ENCODE measurements at places on chromosomes 1 and 21.

DNA sequence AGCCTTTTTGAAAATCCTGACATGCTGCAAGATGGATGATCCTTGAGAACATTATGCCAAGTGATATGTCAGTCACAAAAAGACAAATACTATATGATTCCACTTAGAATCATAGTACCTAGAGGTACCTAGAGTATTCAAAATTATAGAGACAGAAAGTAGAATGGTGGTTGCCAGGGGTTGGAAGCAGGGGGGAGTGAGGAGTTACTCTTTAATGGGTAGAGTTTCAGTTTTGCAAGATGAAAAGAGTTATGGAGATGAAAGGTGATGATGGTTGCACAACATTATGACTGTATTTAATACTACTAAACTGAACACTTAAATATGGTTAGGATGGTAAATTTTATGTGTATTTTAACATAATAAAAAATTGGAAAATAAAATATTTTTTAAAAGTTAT, 37.9 kb upstream of the PODN start:
- H3K27ac ChIP-seq: no peak overlapping the region
- DNase-seq: no peak
- H3K27me3 ChIP-seq: no peaks in the 10 kb centered on the region
- H3K4me3 ChIP-seq: no peak overlapping the region
- H3K4me1 ChIP-seq: no peaks in the 10 kb centered on the region
- no peaks in the 10 kb centered on the region for H3K36me3 ChIP-seq

DNA sequence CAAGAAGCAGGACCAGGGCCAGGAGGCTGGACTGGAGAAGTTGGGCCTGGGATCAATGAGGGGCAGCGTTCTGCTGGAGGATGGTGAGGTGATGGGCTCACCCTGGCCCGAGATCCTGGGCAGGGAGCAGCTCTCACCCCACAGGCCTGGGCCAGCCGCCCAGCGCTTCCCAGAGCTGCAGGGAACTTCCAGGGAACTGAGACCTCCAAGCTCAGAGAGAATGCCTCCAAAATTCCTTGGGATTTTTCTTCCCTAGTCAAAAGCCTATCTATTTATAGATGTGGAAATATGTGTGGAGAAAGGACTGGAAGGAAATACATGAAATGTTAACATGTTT, 121.2 kb downstream of the SPSB1 start:
- H3K4me1 ChIP-seq: peaks cover 21% of the 10 kb centered on the region
- no peak overlapping the region for H3K4me3 ChIP-seq
- no peaks in the 10 kb centered on the region for H3K36me3 ChIP-seq

DNA sequence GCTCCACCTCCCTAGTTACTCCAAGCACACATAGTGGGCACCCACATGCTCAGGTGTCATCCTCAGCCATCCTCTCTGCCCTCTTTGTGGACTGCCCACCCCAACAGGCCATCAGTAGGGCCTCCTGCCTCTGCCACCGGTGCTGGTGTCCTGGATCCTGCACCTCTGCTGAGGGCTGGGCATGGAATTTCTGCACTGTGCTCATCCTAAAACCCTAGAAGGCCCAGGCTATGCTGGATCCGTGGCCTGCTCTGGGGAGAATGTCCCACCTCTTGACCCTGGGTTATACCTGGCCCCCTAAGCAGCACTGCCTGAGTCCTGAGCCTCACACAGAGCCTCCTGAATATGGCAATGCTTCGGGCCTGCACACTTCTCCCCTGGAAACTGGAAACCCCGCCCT, 318.3 kb downstream of the MATN1 start:
- H3K4me3 ChIP-seq: no peak overlapping the region
- peaks cover 6% of the 10 kb centered on the region for H3K27me3 ChIP-seq
- H3K4me1 ChIP-seq: no peaks in the 10 kb centered on the region

GRCh38 chr21:34881421-34881820, 167.7 kb downstream of the RUNX1 start:
- DNase-seq: no peak
- H3K27ac ChIP-seq: peak overlapping the region; percentile 55
- peaks cover 24% of the 10 kb centered on the region for H3K4me1 ChIP-seq

GRCh38 chr1:65079941-65080340, 68.1 kb upstream of the AK4 start:
- H3K27ac ChIP-seq: no peak overlapping the region
- H3K27me3 ChIP-seq: no peaks in the 10 kb centered on the region
- H3K36me3 ChIP-seq: no peaks in the 10 kb centered on the region

DNA sequence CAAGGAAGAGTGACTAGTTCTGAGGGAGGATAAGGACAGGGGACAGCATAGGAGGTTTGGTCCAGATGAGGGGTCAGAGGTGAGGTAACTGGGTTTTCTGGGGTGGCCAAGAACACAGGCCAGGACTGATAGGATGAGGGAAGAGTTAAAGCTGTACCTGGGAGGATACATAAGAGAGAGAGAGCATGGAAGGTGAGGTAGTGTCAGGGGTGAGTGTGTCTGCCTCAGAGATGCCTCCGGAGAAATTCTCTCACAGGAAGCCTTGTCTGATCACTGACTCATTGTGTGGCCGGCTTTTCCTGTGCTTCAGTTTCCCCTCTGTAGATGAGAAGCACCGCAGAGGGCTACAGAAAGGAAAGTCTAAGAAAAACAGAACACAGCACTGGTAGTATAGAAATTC, 40.2 kb downstream of the FASLG start:
- H3K4me3 ChIP-seq: no peak overlapping the region
- no peaks in the 10 kb centered on the region for H3K4me1 ChIP-seq
- no peaks in the 10 kb centered on the region for H3K36me3 ChIP-seq

DNA sequence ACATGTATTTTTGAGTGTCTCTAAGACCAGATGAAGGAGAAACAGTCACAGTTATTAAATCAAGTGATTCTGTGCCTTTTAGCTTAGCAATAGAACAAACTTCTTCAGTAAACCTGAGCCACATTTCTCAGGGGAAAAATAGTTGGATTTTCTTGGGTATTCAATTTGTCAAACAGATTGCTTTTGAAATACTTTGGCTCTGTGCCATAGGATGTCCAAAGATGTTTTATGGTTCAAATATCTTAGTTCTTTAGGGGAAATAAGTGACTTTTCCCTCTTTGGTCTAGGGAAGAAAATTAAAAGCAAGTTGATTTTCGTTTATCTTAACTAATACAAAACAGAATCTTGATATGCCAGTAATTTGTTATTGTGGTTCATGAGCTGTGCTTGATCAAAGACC, 125.9 kb downstream of the ATP5PO start:
- no peak overlapping the region for H3K4me3 ChIP-seq
- H3K27me3 ChIP-seq: no peaks in the 10 kb centered on the region
- H3K4me1 ChIP-seq: no peaks in the 10 kb centered on the region
- H3K27ac ChIP-seq: no peak overlapping the region

DNA sequence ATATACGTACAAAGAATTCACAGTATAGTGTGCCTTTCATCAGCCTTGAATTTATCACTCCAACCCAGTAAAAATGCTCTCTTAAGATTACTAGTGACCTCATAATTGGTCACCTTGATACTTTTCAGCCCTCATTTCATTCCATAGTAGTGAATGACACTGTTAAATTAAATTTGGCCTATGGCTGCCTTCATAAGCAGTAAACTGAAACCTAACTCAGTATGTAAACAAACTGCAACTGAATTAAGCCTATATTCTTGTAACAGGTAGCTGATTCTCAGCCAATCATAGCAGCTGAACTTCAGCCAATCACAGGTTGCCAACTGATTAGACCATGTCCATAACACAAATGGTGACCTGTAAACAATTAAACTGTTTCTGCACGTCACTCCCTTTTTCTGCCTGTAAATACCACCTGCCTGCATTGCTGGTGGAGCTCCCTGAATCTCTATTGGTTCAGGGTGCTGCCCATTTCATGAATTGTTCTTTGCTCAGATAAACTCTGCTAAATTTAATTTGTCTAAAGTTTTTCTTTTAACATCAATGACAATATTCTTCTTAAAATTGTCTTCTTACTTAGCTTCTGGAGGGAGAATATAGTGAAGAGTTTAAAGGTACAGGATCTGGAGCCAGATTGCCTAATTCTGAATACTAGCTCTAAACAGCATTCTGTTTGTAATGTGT, 24.0 kb upstream of the CAMSAP2 start:
- no peak overlapping the region for H3K27ac ChIP-seq
- DNase-seq: no peak
- no peaks in the 10 kb centered on the region for H3K4me1 ChIP-seq
- H3K36me3 ChIP-seq: no peaks in the 10 kb centered on the region

- H3K4me3 ChIP-seq: no peak overlapping the region
- H3K4me1 ChIP-seq: no peaks in the 10 kb centered on the region
- H3K36me3 ChIP-seq: no peaks in the 10 kb centered on the region
These were observed 146.8 kb downstream of the CASZ1 start for GRCh38 chr1:10649517-10650201.

DNA sequence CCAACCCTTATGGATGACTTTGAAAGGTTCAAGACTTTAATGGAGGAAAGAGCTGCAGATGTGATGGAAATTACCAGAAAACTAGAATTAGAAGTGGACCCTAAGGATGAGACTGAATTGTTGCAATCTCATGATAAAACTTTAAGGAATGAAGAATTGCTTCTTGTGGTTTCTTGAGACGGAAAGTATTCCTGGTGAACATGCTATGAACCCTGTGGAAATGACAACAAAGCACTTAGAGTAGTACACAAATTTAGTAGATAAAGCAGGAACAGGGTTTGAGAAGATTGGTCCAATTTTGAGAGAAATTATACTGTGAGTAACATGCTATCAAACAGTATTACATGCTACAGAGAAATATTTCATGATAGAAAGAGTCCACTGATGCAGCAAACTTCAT, 215.4 kb downstream of the OMA1 start:
- no peaks in the 10 kb centered on the region for H3K4me1 ChIP-seq
- H3K36me3 ChIP-seq: no peaks in the 10 kb centered on the region
- no peak overlapping the region for H3K4me3 ChIP-seq
- no peaks in the 10 kb centered on the region for H3K27me3 ChIP-seq
- no peak for DNase-seq

DNA sequence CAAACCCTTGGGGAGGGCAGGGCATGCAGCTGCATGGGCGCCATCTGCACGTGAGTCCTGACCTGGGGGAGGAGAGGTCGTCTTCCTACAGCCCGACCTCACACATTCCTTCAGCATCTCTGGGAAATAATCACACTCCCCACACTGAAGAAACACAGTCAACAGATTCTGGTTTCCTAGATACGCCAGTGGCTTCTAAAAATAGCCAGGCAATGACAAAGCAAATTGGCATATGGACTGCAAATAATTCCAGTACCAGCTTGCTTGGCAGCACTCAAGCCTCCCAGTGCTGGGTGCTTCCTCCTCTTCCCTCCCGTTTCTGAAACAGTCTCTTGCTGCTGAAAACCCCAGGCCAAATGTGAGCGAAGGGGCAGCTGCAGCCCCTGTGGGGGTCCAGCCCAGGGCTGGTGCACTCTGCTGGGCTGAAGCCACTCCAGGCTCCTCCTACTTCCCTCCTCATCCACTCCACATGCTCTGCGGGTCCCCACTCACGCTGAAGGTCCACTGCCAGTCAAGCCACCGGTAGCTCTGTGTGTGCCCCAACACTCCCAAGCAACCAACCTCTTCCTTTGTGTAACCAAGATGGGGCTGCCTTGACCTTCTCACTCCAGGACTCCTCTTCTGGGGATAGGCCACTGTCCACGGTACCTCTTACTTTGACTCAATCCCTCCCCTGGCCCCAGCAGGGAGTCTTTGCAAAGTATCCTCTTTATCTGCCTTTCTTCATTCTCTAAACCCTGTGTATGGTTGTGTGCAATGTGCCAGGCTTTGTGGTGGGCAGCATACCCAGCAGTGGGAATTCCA, 69.0 kb downstream of the KCND3 start:
- no peaks in the 10 kb centered on the region for H3K36me3 ChIP-seq
- no peaks in the 10 kb centered on the region for H3K4me1 ChIP-seq
- DNase-seq: no peak
- no peaks in the 10 kb centered on the region for H3K27me3 ChIP-seq
- H3K4me3 ChIP-seq: no peak overlapping the region

- H3K36me3 ChIP-seq: no peaks in the 10 kb centered on the region
- H3K27ac ChIP-seq: no peak overlapping the region
- H3K27me3 ChIP-seq: peaks cover 99% of the 10 kb centered on the region
These were observed 4.9 kb upstream of the DMRTA2 start for GRCh38 chr1:50427818-50428779.

DNA sequence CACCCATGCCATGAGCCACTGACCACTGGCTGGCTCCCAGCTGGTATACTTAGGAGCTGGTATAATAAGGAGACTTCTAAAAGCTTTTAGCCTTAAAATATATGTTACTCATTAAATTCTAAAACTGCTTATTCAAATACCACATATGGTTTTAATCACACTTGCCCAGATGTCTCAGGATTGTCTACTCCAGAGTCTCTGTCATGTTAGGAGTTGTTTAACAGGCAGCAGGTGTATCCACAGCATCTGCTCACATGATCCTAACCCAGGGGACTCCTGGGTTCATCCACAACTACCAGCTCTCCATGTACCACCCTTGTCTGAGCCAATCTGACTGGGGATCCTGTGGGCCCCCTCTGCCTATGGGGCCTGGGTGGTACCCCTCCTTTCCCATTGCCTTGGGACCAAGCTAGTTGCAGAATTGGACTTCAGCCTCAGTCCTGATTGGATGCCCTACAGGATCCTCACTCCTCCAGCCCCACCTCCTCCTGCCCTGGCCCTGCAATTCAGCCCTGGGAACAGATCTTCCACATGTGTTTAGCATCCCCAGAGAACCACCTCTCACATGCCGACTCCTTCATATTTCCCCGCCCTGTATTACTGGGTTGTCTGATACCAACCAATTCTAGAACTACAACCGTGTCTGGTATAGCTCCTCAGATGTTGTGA, 61.3 kb downstream of the BCAR3 start:
- H3K27ac ChIP-seq: peak overlapping the region; percentile 94
- no peaks in the 10 kb centered on the region for H3K36me3 ChIP-seq
- no peak overlapping the region for H3K4me3 ChIP-seq
- no peaks in the 10 kb centered on the region for H3K27me3 ChIP-seq
- peaks cover 50% of the 10 kb centered on the region for H3K4me1 ChIP-seq
- DNase-seq: no peak

DNA sequence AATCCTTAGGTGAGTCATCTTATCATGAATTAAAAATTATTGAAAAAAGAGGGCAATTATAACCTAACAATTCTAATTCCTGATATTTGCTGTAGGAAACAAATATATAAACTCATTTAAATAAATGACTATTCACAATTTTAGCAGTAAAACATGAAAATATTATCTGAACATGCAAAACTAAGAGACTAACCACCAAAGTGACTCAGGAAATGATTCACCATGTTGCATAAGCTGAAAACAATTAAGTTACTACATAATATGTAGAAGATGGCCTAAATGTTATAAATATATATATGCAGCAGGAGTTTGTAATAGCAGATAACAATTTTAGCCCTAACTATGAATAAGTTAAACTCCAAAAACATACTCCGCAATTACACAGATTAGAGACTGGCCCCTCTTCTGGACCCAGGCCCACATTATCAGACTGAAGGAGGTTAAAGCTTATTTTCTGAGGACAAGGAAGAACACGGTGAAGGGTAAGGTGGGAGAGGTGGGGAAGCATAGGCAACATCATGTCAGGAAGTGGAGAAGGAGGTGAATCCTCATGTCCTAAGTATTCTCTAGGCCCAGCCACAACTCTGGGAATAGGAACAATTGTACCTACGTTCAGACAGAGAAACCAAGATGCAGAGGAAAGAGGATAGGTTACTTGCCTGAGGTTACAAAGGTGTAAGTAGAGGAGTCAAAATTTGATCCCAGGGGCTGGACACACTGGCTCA, 15.6 kb upstream of the AIM2 start:
- no peak overlapping the region for H3K4me3 ChIP-seq
- no peak overlapping the region for H3K27ac ChIP-seq
- H3K27me3 ChIP-seq: no peaks in the 10 kb centered on the region
- H3K4me1 ChIP-seq: no peaks in the 10 kb centered on the region
- no peak for DNase-seq
